SJSA1 (cell line): ENCODE measurements at places on chromosomes 5 and 9. TPM values are rescaled to one million over a fixed set of nuclear protein-coding genes. Genes with fewer than 3 reads are reported as not detected.

Gene ZNF883
- 0.05 TPM in 1 of 2 replicates, not detected in the other for total RNA-seq

Gene C6
- total RNA-seq = not detected in 2 replicates

Gene TCERG1
- 55.1 and 84.3 TPM in 2 replicates for total RNA-seq

Gene PCDHGA12
- 0.34 TPM in 1 of 2 replicates, not detected in the other for total RNA-seq

Gene MLANA
- not detected in 2 replicates for total RNA-seq

Gene PPIC
- total RNA-seq = 131 and 133 TPM in 2 replicates

Gene KIF20A
- 113 and 152 TPM in 2 replicates for total RNA-seq

Gene TXNDC8
- not detected in 2 replicates for total RNA-seq

Gene SLCO6A1
- total RNA-seq = not detected in 2 replicates

Gene FAM153A
- total RNA-seq = not detected in 2 replicates

Gene KIF3A
- 11.4 and 12.1 TPM in 2 replicates for total RNA-seq

Gene CDH6
- 0.13 TPM in 1 of 2 replicates, not detected in the other for total RNA-seq

Gene PTTG1
- 659 and 829 TPM in 2 replicates for total RNA-seq

Gene ELAVL2
- total RNA-seq = 0.08 TPM in 1 of 2 replicates, not detected in the other

Gene ATP6V1G1
- 212 and 267 TPM in 2 replicates for total RNA-seq

Gene S100Z
- total RNA-seq = 0.55 TPM in 1 of 2 replicates, not detected in the other

Gene MCIDAS
- total RNA-seq = 0.08 and 3.0 TPM in 2 replicates

Gene MYMK
- total RNA-seq = not detected in 2 replicates

Gene TAF11L4
- not detected in 2 replicates for total RNA-seq

Gene LRRC26
- not detected in 2 replicates for total RNA-seq

Gene EDIL3
- 290 and 465 TPM in 2 replicates for total RNA-seq

Gene DMRT3
- total RNA-seq = not detected in 2 replicates

Gene PTPN3
- total RNA-seq = 4.8 and 11.7 TPM in 2 replicates

Gene AQP7
- total RNA-seq = not detected in 2 replicates

Gene NUTM2G
- not detected in 2 replicates for total RNA-seq

Gene MARCHF3
- total RNA-seq = 2.3 and 3.4 TPM in 2 replicates

Gene STXBP1
- 18.4 and 72.6 TPM in 2 replicates for total RNA-seq

Gene FCN2
- total RNA-seq = not detected in 2 replicates

Gene NXNL2
- total RNA-seq = 0.68 and 1.1 TPM in 2 replicates

Gene CYFIP2
- 0.06 and 4.1 TPM in 2 replicates for total RNA-seq

Gene TMEM174
- total RNA-seq = not detected in 2 replicates

Gene CDH18
- not detected in 2 replicates for total RNA-seq

Gene IQGAP2
- total RNA-seq = 0.37 TPM in 1 of 2 replicates, not detected in the other

Gene STK32A
- total RNA-seq = 0.05 TPM in 1 of 2 replicates, not detected in the other

Gene LCP2
- 0.03 TPM in 1 of 2 replicates, not detected in the other for total RNA-seq

Gene MEGF10
- total RNA-seq = 0.03 and 0.09 TPM in 2 replicates

Gene KCNT1
- total RNA-seq = not detected in 2 replicates

Gene EFNA5
- 0.22 and 0.87 TPM in 2 replicates for total RNA-seq

Gene GDA
- total RNA-seq = 0.22 and 0.39 TPM in 2 replicates

Gene NFIB
- 7.6 TPM in 2 replicates for total RNA-seq

Gene PCDHB16
- 11.9 and 16.3 TPM in 2 replicates for total RNA-seq

Gene SLC34A3
- not detected in 2 replicates for total RNA-seq

Gene NOXA1
- not detected in 2 replicates for total RNA-seq

Gene SERF1A
- total RNA-seq = 1.6 and 5.9 TPM in 2 replicates

Gene CHSY3
- total RNA-seq = 0.03 and 0.24 TPM in 2 replicates

Gene LYRM7
- total RNA-seq = 33.1 and 127 TPM in 2 replicates

Gene CCL27
- not detected in 2 replicates for total RNA-seq
